Skin of body (tissue), 3 donors: ENCODE measurements at places on chromosomes 7 and 10. TPM values are rescaled to one million over a fixed set of nuclear protein-coding genes. Genes with fewer than 3 reads are reported as not detected.

PLAC9 gene
- total RNA-seq = 40.2 TPM

PIP gene
- total RNA-seq = not detected

STEAP2 gene
- 14.6 TPM for total RNA-seq

SFRP4 gene
- total RNA-seq = 5.0 TPM

LRRD1 gene
- total RNA-seq = 0.30 TPM

MRPS16 gene
- total RNA-seq = 35.4 TPM

CALN1 gene
- total RNA-seq = 2.6 TPM

TRIM24 gene
- 11.0 TPM for total RNA-seq

MDH2 gene
- total RNA-seq = 53.1 TPM

PTF1A gene
- not detected for total RNA-seq

SUMF2 gene
- 96.9 TPM for total RNA-seq

COL26A1 gene
- total RNA-seq = 3.5 TPM

MBLAC1 gene
- total RNA-seq = 1.1 TPM

FFAR4 gene
- total RNA-seq = 1.6 TPM

NPSR1 gene
- total RNA-seq = not detected

CCL24 gene
- total RNA-seq = 1.2 TPM

PODXL gene
- total RNA-seq = 11.4 TPM

SMO gene
- total RNA-seq = 28.8 TPM

RBP4 gene
- total RNA-seq = 55.5 TPM

TMEM273 gene
- total RNA-seq = 12.0 TPM

ZSCAN25 gene
- 11.8 TPM for total RNA-seq

SNX10 gene
- total RNA-seq = 5.8 TPM

STEAP4 gene
- 10.1 TPM for total RNA-seq

CFAP58 gene
- total RNA-seq = 0.39 TPM
